ENCODE measurements at places on chromosomes 4 and X. TPM values are rescaled to one million over a fixed set of nuclear protein-coding genes. Genes with fewer than 3 reads are reported as not detected.

DNA sequence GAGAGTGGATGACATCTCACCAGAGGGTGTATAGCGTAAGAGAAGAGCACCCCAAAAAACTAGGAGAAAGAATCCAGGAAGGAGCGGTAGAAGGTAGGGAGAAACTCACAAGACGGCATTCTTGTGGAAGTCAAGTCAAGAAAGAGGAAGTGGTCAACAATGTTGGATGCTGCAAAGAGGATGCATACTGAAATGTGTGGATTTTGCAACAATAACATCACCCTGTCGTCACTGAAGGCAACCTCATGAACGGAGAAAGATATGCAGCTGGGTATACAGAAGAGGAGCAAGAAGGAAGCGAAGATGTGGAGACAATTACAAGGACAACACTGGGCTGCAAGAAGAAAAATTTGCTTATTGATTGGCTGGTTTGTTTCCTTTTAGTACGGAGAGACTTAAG, 11.4 kb upstream of the TAPT1 start:
- peak; percentile 69 for DNase-seq

EGF gene
- polyA plus RNA-seq = 3.7 TPM

GRCh38 chr4:102469806-102470205, 31.4 kb upstream of the NFKB1 start:
- no peak for DNase-seq

DNA sequence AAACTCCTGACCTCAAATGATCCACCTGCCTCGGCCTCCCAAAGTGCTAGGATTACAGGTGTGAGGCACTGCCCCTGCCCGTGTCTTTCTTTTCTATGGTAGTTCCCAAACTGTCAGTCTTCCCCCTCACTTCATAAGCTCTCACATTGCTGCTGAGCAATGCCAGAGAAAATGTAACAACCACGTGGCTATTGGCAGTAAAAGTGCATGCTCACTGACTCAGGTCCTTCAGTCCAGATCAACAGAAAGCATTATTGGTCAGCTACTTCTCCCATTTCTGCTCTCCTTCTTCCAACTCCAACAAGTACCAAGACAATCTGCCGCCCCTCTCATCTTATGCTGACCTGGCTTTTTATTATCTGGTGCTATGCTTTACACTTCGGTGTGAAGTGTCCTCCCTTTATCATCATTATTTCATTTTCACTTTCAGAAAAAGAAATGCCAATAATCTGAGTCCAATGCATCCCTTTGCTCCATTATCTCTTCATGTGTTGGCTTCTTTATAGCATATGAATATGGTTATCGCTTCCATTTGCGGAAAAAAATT, 133.8 kb upstream of the UGT8 start:
- peak; percentile 1 for DNase-seq

GRCh38 chr4:95020521-95020920, 262.8 kb downstream of the BMPR1B start:
- no peak for DNase-seq

GRCh38 chr4:25842229-25842845, 20.5 kb downstream of the SEL1L3 start:
- peak; percentile 19 for DNase-seq

GRCh38 chrX:68438575-68438974, 5.3 kb upstream of the OPHN1 start:
- no peak for DNase-seq

DNA sequence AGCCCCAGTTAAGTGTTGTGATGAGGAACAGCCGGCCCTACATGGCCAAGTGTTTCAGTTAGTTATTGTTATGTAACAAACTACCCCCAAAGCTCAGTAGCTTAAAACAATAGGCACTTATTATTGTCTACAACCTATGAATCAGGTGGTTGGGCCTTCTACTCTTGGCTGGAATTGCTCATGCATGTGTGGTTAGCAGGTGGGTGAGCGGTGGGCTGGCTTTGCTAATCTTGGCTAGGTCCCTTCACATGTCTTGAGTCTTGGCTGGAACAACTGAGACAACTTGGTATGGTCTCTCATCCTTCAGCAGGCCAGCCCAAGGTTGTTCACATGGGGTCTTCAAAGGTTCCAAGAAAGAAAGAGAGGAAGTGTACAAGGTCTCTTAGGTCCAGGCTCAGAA, 54.5 kb upstream of the CHRNA9 start:
- no peak for DNase-seq

DNA sequence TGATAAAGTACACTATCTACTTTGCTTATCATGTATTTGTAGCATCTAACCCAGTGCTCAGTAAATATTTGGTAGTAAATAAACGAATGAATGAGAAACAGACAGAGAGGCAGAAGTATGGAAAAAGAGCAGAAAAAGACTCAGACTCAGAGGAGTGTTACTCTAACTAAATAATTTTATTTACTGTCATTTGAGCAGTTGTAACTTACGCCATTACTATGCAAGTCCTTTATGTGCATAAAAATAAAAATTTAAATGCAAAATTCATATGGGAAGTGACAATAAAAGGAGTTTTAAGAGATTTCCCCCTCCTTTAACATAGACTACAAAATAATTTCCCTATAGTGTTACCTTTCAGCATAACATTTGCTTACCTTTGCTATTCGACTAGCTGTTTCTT, 49.5 kb downstream of the ZAR1 start:
- no peak for DNase-seq

DNA sequence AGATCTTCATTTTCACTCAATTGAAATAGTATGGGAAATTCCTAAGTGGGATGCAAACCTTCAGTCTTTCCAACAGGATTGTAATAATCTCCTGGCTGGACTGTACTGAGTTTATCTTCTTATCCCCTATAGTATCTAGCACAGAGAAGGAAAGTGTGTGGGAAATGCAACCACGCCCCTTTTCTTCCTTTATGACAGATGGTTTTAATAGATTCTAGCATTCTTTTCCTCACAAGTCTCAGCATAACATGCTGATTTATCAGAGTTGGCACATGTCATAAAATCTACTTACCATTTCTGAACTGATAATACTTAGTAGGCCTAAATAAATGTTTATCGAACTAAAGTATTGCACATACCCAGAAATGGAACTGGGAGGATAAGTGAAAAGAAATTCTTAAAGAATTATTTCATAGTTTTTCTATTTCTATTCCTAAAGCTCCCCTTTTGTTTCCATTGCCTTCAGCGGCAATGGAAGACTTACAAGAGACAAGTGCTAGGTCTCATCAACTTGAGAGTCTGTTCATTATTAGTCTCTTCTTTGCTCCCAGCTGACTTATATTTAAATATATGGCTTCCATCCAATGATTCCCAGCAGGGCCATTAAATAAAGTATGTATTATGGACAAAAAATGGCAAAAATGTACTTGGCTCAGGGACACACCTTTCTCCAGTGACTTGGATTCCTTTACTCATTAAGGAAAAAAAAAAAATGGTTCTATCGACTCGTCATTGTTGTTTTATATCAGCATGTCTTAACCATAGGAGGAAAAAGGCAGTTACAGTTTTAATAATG, 484.5 kb downstream of the IL1RAPL1 start:
- DNase-seq = peak; percentile 77

DNA sequence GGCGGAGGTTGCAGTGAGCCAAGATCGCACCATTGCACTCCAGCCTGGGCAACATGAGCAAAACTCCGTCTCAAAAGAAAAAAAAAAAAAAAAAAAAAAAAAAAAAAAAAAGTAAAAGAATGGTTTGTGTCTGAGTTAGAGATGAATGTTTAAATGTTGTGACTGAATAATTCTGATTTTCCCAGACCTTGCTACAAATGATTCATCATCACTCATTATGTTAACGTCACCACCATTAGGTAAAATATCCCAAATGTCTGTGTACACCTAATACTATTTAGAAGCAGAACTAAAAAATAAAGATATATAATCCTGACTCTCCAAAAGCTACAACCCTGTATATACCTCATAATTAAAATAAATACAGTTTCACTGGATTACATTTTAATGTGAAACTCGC, 70.8 kb downstream of the HHIP start:
- DNase-seq = no peak
